ENCODE measurements at places on chromosomes 4 and X.

DNA sequence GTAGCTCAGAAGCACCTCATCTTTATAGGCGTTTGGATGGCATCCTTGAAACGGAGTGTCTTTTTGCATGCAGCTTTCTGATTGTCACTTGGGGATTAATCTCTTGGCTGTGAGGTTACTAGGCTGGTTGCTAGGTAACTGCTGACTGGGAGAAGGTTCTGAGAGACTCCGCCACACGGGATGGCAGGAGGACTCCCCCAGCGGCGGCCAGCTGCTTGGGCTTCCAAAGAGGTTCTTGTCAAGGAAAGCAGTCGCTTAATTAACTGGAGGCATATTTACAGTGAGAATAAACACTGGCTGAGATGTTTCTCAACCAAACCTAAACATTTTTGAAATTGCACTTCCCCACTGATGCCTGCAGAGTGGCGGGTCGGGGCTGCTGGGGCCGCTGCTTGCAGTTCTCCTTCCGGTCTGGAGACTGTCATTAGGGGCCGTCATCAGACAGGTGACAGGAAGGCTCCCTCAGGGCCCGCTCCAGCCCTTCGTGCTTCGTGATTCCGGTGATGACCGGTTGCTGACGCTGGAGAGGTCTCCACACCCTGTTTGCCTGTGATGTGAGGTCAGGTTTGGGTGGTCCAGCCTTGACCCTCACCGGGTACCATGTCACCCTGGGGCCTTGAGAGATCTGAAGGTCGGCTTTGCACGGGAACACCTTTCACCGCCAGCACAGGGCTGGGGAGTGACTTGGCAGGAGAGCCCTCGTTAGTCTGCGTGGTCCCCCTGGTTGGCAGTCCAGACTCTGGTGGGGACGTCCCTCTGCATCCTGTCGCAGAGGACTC lies 9.1 kb downstream of the NSG1 start:
- no peak for DNase-seq

- DNase-seq: no peak
Observed at GRCh38 chrX:134569306-134569705, 89.0 kb downstream of the PLAC1 start.

DNA sequence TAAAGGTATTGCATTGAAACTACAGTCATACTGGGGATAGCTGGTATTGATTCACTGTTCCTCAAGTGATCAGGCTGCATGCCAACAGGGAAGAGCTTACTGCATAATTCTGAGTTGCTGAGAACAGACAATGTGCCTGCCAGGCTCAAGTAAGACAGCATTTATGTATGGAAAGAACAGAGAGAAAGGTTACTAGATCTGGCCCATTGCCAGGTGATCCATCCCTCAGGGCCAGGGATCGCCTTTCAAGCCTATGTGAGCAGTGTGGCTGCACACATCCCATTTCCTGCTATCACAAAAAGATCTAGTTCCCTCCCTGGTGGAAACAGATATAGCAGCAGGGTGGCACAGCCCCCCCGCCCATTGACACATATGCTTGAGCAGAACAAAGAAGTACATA lies 254.0 kb downstream of the TMA16 start:
- no peak for DNase-seq

GRCh38 chrX:37745354-37745753 lies 34.5 kb upstream of the CYBB start:
- DNase-seq: peak; percentile 19

DNA sequence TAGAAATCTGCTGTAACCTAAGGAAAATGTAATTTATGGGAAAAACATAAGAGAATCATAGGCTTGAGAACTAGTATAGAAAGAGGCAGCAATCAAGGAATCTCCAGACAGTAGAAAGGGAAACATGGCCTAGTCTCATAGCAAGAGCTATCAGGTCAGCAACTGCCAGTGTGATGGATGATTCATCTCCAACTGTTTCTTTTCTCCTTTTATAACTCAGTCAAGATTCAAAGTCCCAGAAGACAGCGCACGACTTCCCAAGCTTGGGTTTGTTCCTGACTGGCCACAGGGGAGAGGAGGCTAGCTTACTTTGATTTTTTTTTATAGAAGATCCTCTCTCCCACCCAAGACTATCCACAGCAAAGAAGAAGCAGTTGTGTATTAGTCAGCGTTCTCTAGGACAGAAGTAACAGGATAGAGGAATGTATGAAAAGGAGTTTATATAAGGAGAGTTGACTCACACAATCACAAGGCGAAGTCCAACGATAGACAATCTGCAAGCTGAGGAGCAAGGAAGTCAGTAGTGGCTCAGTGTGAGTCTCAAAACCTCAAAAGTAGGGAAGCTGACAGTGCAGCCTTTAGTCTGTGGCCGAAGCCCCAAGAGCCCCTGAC lies 181.5 kb downstream of the GC start:
- DNase-seq: peak; percentile 55

DNA sequence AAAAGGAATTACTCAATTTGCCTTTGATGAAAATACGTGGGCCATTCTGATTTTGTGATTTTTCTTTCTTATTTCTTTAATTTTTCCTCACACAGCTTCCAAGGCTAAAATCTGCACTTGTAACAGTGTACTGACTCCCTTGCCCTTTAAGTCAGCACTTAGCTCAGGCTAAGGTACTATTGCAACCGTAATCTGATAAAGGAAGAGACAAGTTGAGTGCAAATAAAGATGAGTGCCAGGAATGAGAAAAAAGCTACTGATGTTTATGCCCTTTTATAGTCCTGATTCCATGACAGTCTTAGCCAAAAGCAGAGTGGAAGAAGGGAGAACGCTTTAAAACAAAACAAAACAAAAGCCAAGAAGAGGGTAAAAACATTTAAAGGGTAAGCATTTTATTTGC lies 6.0 kb downstream of the DMD start:
- DNase-seq: no peak

- no peak for DNase-seq
Observed at GRCh38 chr4:168995537-168996295, 14.3 kb downstream of the CBR4 start.

DNA sequence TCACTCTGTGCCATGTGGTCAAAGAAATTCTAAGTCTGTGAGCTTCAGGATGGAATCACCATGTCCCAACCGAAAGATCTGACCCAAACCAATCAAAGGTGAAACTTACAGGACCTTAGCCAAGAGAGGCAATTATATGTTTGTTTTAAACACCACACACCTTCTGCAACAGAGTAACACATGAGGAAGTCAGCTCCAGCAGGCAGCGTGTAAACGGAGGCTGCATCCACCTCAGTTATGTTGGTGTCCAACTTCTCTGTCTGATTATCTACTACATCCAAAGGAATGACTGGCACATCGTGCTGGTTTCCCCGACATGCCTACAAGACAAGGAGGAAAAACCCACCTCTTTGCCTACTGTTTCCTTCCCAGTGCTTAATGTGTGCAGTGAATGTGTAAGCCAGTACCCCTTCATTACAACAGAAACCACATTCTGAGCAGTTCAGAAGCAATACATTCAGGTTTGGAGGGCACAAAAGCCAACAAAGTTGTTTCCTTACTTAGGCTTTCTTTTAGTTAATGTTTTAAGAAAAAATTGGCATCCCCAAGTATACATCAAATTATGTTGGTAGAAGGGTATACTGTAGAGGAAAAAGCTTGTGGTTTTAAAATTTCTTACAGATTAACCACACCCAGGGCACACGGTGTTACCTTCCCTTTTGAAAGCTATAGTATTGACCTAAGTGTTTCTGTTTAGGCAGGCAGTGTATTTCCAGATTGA lies 12.4 kb downstream of the CASP6 start:
- DNase-seq: no peak

- no peak for DNase-seq
Observed at GRCh38 chr4:152949930-152950329, 13.8 kb downstream of the FHDC1 start.

- DNase-seq: no peak
Observed at GRCh38 chr4:55440786-55441185, 45.0 kb downstream of the TMEM165 start.

GRCh38 chr4:20572976-20573375 lies 127.3 kb upstream of the PACRGL start:
- no peak for DNase-seq

- peak; percentile 73 for DNase-seq
Observed at GRCh38 chr4:53478671-53479456, 101.4 kb downstream of the FIP1L1 start.

DNA sequence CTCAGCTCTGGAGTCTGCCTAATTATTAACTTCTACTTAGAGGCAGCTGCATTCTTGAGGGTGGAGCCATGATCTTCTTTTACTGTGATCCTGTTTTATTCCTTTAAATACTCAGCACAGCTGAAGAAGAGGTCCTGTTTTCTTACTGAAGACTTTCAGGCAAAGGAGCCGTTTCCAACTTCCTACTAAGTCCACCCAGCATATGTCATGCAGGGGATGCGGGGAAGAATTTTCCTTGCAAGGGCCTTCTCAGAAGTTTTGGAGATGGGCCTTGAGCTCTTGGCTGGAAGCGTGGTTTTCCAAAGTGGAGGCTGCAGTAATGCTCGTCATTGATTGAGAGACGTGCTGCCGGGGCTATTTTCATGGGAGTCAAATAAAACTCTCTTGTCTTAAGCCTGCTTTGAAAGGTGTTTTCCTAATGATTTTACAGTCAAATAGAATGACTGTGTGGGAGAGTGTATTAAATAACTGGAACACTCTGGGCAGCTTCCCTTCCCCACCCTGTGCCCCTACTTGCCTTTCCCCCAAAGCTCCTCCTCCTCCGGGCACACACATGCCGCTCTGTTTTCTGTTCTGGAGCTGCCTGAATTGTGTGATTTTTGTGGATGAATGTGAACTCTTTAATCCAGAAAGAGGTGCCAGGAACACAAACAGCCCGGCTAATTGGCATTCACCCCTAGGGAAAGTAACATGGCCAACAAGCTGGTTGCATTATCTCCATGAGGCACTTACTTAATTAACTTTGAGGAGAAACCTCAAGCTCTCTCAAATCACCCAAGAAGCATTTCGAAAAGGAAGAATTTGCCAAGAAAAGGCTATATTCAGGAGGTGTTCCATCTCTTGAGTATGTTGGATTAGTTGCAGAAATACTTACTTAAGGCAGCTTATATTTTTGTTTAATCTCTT lies 28.1 kb downstream of the FGF2 start:
- no peak for DNase-seq

DNA sequence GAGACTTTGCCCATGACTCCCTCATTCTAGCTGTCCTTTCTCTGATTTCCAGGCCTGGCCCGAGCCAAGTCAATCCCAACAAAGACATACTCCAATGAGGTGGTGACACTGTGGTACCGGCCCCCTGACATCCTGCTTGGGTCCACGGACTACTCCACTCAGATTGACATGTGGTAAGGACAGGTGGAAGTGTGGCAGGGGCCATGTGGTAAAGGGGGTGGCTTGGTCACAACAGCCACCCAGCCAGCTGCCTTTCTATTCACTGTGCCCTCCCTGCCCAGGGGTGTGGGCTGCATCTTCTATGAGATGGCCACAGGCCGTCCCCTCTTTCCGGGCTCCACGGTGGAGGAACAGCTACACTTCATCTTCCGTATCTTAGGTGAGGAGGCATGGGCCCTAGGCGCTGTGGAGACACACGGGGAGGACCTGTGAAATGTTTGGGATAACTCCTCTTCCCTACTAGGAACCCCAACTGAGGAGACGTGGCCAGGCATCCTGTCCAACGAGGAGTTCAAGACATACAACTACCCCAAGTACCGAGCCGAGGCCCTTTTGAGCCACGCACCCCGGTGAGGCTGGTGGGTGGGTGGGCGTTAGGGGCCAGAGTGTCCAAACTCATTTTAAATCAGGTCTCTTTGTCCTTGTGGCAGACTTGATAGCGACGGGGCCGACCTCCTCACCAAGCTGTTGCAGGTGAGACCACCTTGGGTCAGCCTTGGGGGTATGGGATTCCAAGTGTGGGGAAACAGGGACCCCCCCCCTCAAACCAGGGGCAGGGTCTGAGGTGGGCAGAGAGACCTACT lies 6.1 kb upstream of the USP11 start:
- DNase-seq: no peak

DNA sequence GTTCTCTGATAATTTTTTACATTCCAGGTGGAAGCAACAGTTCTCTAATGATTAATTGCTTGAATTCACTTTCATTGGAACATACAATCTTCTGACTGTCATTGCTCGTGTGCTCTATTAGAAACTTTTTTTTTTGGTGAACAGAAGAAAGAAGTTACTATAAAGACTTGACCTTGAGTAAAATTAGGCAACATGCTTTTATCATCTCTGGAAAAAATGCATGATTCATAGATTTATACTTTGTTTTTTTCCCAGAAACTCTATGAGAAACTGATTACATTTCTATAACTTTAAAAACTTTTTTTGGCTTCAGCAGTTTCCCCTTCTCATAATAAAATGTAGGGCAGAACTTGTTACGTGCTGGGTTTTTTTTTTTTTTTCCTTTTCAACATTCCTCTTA lies 167.6 kb downstream of the ARHGAP10 start:
- DNase-seq: no peak

- DNase-seq: no peak
Observed at GRCh38 chrX:135463937-135464336, 42.2 kb downstream of the SMIM10L2A start.

DNA sequence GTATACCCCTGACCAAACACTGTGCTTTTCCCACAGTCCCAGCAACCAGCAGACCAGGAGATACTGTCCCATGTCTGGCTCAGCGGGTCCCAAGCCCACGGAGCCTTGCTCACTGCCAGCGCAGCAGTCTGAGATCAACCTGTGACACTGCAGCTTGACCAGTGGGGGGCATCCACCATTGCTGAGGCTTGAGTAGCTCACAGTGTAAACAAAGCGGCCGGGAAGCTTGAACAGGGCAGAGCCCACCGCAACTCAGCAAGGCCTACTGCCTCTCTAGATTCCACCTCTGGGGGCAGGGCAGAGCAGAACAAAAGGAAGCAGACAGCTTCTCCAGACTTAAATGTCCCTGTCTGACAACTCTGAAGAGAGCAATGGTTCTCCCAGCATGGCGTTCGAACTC lies 58.1 kb downstream of the SLC10A6 start:
- no peak for DNase-seq

GRCh38 chr4:106444557-106444956 lies 76.0 kb upstream of the GIMD1 start:
- DNase-seq: no peak

GRCh38 chr4:14518136-14518535 lies 484.1 kb upstream of the CPEB2 start:
- DNase-seq: no peak

DNA sequence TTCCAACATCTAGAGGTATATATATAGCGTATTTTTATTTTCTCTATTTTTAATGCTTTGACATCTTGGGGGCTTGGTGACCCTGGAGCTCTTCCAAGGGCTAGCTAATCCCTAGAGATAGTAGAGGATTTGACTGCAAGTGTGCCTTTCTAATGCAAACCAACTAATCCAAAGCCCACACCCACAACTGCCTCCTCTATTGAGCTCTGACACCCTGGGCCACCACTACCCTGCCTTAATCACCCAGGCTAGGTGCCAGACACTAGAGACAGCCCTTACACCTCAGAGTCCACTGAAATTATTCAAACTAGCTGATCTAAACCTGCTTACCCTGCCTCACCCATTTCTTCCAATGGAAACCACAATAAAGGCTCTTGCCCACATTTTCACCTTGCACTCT lies 69.6 kb upstream of the ATXN3L start:
- no peak for DNase-seq

- DNase-seq: no peak
Observed at GRCh38 chr4:128295255-128295654, 7.6 kb upstream of the PGRMC2 start.

- no peak for DNase-seq
Observed at GRCh38 chr4:24973747-24974601, 56.8 kb downstream of the LGI2 start.

- DNase-seq: no peak
Observed at GRCh38 chr4:153481478-153481877, 15.3 kb downstream of the TMEM131L start.

- no peak for DNase-seq
Observed at GRCh38 chr4:1234309-1234695, 14.6 kb downstream of the CTBP1 start.
